Activated CD4-positive, alpha-beta T cell treated with anti-CD3 and anti-CD28 coated beads for 1 hour (primary cell): ENCODE measurements at places on chromosomes 1 and 21.

- no peak for DNase-seq
Measured at GRCh38 chr1:89069951-89070350, 4.9 kb upstream of the GBP1 start.

DNA sequence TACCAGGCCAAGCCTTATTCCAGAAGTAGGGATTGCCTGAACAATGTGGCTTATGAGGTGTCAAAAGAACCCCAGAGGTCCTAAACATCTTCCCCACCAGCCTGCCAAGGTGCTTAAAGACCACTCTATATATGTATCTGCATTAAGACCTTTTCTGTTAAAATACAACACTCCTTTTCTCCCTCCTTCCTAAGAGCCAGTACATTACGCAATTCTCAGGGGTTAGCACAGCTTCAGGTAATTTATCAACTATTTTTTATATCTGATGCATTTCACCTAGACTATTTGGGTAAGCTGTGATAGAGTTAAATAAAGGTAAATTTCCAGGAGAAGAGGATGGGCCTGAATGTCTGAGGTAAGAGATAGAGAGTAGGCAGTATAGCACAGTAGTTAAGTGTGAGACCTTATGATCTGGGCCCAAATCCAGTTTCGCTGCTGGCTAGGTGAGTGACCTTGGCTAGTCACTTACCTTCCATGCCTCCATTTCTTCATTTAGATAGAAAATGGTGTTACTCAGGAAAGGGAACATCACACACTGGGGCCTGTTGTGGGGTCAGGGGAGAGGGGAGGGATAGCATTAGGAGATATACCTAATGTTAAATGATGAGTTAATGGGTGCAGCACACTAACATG is 5.1 kb upstream of the CCN1 start:
- no peak for DNase-seq

- DNase-seq = no peak
Measured at GRCh38 chr1:219858980-219859379, 69.4 kb downstream of the SLC30A10 start.

- no peak for DNase-seq
Measured at GRCh38 chr1:206952171-206952570, 5.9 kb upstream of the PIGR start.

DNA sequence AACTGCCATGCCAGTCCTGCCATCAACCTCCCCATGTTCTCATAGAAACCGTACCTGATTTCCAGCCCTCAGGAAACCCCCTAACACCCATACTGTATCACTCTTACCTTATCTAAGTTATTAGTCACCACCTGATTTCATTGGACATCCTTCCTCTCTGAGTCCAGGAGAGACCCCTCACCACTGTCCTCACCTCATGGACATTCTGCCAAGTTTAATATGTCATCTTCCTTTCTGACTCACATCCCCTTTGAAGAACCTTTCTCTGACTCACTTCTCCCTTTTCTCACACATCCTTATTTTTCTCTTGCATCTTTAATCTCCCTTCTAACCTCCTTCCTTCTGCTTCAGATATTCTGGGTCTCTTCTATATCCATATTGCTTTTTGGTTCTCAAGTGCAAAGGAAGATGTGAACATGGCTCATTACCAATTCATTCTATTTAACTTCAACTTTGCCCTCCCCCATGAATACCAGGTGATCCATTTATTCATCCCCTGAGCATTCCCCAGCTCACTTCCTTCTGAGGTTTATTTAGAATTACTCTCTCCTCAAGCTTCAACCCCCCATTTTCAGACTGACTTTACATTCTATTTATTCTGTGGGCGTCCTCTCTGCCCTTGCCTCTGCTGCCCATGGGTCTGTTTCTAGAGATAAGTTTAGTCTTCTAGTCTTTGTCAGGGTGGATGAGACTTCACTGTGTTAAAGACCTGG is 206.8 kb upstream of the ESRRG start:
- no peak for DNase-seq

GRCh38 chr1:223742856-223743517 is 30.6 kb downstream of the CAPN2 start:
- DNase-seq = no peak

DNA sequence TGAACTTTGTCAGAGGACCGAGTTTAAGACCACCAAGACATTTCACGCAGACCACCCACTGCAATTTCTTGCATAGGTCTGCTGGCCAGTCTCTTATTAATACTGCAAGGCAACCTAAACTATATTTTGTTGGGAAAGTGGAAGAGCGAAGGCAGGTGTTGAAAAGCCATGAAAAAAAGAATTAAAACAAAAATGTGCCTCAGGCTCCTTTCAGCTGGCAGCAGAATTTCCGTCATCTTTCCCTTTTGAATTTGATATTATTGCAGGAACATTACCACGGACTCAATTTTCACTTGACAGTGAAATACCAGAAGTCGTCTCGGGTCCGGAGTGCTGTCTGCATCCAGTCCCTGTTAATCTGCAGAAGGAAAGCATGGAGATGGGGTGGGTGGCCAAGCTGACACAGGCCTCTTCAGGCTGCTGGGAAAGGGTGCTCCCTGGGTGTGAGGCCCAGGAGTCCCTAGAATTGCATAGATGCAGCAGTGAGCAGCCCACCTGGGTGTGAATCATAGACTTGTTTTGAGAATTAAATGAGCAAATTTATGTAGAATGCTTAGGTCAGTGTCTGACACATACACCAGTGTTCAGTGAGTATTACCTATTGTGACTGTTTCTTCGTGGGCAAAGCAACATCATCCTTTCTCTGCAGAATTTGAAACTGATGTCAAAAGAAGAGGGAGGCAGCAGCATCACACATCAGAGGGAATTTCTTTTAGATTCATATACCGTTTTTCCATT is 150.7 kb downstream of the PBX1 start:
- DNase-seq = no peak

GRCh38 chr1:216710598-216711333 is 12.5 kb downstream of the ESRRG start:
- no peak for DNase-seq

GRCh38 chr1:112140743-112141142 is 151.3 kb upstream of the KCND3 start:
- DNase-seq = no peak

DNA sequence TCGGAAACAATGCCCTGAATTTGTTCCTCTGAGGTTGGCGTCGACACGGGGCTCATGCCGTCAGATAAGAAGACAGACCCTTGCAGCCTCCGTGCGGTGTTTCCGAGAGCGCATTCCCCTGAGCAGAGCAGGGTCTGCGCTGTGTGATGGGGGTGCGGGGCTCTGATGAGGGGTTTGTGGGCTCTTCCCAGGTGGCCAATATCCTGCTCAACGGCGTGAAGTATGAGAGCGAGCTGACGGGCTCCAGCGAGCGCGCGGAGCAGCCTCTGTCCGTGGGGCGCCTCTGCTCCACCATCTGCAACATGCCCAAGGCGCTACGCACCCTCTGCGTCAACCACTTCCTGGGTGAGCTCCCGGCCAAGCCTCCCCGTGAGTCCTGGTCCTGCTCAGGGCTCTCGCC is 17.3 kb downstream of the SLC45A1 start:
- DNase-seq = no peak

DNA sequence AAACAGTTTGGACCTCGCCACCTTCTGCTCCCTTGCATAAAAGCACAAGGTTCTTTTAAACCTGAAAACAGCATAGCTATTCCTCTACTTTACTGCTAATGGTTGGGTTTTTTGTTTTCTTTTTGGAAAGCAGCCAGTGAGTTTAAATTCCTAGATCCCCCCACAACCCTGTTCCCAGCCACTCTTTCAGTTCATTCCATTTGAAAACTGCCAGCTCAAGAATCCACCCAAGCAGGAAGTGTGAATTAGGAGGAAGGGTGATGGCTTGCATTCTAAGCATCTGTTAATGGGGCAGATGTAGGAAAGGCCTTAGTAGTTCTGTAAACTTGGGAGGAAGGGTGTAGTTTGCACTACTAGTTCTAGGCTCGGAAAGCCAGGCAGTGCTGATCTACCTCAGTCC is 172.9 kb upstream of the HOOK1 start:
- DNase-seq = no peak

GRCh38 chr1:178294654-178295053 is 200.8 kb downstream of the RASAL2 start:
- DNase-seq = no peak

DNA sequence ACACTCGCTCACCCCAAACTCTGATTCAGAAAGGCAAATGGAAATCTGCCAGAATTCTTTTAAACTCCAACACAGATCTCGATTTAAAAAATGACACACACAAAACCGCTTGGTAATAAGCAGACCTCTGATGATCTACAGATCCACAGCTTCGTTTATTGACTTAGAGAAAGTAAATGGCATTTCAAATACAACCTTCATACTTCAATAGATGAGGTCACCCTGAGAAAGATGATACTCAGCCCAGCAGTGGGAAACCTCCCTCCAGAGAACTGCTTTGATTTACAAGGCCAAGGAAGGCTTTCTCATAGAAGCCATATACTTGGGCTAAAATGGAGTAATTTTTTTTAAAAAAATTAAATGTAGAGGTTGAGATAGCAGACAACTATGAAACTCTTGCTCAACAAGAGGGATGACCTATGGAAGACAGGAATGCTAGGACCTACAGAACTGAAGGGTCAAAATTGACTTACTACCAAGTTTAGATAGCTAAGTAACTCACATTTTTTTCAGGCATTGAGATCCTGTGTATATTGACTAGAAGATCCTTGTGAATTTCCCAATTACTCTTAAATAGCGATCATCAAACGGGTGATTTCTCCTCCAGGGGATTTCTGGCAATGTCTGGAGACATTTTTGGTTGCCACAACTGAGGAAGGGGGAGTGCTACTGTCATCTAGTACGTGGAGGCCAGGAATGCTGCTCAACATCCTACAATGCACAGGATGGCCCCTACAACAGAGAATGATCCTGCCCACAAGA is 143.9 kb downstream of the CLIC6 start:
- no peak for DNase-seq

DNA sequence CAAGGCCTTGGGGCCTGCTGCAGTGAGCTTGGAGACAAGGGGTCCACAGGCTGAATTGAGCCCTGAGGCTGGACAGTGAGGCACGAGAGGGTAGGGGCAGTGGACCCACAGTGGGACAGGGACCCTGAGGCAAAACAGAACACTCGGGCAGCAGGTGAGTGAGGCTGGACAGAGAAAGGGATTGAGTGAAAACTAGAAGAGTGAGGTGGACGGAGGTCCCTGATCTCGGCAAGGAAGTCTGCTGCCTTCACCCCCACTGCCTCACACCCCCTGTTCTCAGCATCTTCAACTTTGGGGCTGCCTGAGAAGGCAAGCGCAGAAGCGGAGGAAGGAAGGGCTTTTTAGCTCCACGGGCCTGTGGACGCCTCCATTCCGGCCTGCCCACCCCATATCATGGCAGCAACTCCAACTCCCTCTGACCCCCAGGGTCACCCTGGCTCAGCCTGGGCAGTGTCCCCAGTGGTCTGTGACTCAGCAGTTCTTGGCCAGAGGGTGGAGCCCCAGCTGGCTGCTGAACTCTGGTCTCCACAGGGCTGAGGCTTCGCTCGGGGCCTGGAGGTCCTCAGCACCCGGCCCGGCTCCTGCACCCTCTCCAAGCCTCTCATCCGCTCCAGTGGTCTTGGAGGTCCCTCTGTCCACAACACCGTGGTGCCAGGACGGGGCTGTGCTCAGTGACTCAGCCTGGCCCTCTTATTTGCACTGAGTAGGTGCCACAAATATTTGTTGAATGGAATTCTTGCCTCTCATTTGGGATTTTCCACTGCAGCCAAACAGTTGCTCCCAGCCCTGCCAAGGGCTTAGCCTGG is 60.0 kb upstream of the EPS8L3 start:
- DNase-seq = no peak

DNA sequence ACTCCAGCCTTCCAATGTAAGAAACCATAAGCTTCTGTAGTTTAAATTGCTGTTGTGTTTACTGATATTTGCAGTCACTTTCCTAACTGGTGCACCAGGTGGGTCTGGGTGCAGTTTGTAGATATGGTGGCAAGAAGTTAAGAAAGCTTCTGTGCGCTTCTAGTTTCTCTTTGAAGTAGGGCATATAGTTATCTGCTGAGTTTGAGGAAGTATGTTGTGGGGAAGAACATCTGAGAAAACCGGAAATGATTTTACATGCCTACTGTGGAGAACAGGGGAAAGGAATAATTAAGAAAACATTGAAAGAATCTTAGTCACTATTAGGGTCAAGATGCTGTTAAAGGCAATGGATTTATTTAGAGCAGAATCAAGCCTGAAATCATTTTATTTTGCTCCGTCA is 14.9 kb upstream of the SLC44A5 start:
- no peak for DNase-seq

DNA sequence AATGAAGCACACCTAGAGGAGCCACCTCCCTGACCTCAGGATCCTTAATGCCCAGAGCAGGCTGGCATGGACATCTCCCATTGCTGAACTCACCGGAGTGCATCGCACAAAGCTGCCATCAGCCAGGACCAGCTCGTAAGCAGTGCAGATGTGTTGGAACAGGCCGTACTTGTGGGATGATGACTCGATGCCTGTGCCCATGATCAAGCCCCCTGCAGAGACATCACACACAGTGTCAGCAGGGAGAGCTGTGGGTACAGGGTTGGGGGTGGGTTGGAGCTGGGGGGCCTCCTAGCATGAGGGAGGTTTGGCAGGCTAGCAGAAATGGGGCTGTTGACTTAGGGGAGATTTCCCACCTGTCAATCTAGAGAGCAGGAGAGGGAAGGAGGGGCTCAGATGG is 12.0 kb downstream of the DHCR24 start:
- DNase-seq = no peak

GRCh38 chr1:11707621-11708276 is 16.2 kb downstream of the DRAXIN start:
- DNase-seq = no peak

- DNase-seq = no peak
Measured at GRCh38 chr1:19922015-19922688, 1.3 kb downstream of the PLA2G2E start.

DNA sequence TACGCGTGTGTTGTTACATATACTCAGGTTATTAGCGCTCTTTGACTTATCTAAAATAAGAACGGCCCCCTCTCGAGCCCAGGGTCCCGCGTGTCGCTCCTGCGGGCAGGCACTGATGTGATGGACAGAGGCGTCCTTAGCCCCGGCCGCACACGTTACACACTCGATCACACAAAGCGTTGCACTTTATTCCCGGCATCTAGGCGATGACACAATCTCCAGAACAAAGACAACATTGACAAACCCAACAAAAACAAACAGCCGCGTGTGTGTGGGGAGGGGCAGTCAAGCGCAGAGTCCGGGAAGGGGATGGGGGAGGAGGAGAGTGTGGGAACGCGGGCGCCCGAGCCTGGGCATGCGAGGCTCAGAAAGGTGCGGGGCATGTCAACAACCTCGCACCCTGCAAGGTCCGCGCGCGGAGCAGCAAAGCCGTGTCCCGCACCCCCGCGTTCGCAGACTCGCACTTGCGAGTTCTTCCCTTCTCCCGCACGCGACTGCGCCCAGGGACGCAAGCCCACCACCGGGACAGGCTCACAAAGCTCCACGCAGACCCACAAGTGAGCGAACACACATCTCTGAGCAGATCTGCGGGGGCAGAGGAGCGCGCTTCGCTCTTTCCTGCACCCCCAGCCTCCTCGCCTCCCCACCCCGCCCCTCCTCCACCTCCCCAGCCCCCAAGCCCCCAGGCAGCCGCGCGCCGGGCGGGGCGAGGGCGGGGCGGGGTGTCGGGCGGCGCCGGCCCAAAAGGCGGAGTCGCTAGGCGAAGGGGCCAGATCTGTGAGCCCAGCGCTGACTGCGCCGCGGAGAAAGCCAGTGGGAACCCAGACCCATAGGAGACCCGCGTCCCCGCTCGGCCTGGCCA is at the start of gene EFNA1:
Gene EFNA1 (plus strand): TSS at position 772 of the 862 bp plus-strand sequence. CDS start 102 bp downstream, outside the sequence.
- DNase-seq = no peak
